Cardiac fibroblast (primary cell): ENCODE measurements at places on chromosomes 1 and 21.

DNA sequence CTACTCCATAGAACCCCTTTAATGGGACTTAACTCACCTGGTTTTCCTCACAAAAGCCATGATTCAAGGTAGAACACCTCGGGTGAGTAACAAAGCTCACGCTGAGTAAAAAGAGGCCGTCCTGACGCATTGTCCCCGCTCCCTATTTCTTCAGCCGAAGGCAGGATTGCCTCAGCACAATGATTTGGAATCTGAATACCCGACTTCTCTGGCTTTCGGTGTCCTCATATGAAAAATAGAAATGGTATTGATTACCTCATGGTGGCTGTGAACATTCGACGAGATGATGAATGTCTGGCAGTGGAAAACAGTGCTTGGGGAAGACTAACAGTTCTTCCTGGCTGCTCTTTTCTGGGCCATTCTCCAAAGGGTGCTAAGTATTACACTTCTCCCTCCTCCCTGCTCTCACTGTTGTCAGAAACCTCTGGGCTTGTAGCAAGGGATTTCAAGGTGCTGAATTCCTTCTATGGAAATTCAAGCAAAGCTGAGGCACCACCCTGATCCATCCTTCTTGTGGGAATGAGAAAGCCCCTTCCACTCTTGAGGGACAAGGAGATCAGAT, 148.3 kb downstream of the C1orf94 start:
- DNase-seq = no peak

GRCh38 chr1:214455971-214456867, 95.2 kb downstream of the PTPN14 start:
- no peak for DNase-seq

DNA sequence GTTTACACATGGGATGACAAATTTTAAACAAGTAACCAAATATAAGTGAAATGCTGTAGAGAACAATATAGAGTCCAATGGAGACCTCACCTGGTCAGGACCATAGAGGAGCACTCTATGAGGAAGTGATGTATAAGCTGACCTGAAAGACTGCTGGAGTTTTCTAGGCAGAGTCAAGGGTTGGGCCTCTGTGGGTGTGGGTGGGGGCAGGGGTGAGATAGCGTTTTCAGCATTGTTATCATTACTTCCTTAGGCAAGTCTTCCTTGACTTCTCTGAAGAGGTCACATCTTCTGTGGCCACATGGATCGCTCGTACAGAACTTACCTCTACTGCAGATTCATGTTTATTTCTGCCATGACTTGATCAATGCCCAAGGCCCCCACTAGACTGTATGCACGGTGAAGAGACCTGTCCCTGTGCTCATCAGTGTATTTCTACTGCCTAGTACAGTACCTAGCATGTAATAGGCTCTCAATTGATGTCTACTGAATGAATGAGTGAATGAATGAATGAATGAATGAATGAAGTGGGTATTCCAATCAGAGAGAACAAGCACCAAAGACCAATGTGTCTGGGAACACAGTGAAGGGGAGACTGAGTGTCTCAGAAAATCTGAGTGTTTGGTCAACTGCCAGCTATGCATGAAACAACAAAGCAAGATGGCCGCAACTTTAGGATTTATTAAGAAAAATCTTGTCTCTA, 116.5 kb downstream of the RNF220 start:
- no peak for DNase-seq

DNA sequence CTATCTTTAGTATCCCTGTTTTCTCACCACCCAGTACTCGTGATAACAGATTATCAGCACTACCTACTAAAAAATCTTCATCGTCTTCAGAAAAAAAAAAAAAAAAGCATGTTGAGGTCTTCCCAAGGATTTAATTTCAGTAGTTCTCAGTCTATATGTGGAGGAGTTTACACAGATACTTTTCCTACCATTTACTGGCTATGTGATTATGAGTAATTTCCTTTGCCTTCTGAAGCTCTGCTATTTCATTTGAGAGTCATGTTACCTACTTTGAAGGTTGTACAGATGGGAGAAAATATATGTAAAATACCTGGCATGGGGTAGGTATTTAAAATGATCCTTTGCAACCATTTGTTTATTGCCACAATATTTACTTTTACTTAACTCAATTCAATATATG, 399.7 kb downstream of the NEGR1 start:
- DNase-seq = peak; percentile 5

GRCh38 chr1:193340331-193340730, 153.9 kb upstream of the B3GALT2 start:
- DNase-seq = no peak

- DNase-seq = no peak
These were observed 19.0 kb downstream of the RCC2 start for GRCh38 chr1:17420391-17420918.

DNA sequence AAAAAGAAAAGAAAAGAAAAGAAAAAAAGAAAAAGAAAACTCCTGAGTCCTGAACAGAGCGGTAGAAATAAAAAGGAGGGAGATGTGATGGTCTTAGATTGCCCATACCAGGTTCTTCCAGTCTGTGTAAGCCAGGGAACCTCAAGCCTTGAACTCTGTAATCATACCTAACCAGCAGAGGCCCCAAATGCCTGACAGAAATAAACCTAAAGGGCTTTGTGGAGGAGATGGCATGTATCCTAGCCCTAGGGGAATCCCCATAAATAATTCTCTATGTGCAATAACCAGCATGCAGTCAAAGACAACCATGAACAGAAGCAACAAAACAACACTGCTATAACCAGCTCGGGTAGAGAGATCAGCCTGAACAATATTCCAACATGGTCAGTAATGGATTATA, 40.4 kb downstream of the USP48 start:
- no peak for DNase-seq

- DNase-seq = peak; percentile 100
These were observed at the start of gene DYRK1A for GRCh38 chr21:37366482-37367316. DYRK1A (plus strand) TSS chr21:37366773; CDS start chr21:37420375, 53,602 bp downstream.
